A673 (cell line): ENCODE measurements at places on chromosomes 4 and X. TPM values are rescaled to one million over a fixed set of nuclear protein-coding genes. Genes with fewer than 3 reads are reported as not detected.

GRCh38 chrX:66046612-66047235 is 6.8 kb upstream of the VSIG4 start:
- no peak for DNase-seq
- no peaks in the 10 kb centered on the region for H3K4me1 ChIP-seq
- H3K4me3 ChIP-seq = no peak overlapping the region
- H3K27ac ChIP-seq = no peak overlapping the region
- H3K27me3 ChIP-seq = no peaks in the 10 kb centered on the region

- peaks cover 7% of the 10 kb centered on the region for H3K27me3 ChIP-seq
- no peak overlapping the region for H3K27ac ChIP-seq
- H3K36me3 ChIP-seq = no peaks in the 10 kb centered on the region
- no peaks in the 10 kb centered on the region for H3K4me1 ChIP-seq
- H3K4me3 ChIP-seq = no peak overlapping the region
- DNase-seq = no peak
Measured at GRCh38 chr4:53917729-53918128, 146.7 kb downstream of the CHIC2 start.

- H3K27ac ChIP-seq = no peak overlapping the region
- H3K27me3 ChIP-seq = no peaks in the 10 kb centered on the region
- H3K36me3 ChIP-seq = peaks cover 28% of the 10 kb centered on the region
- no peak overlapping the region for H3K4me3 ChIP-seq
Measured at GRCh38 chr4:108636246-108636645, 14.2 kb upstream of the OSTC start.

- H3K4me1 ChIP-seq = peaks cover 9% of the 10 kb centered on the region
- H3K27ac ChIP-seq = no peak overlapping the region
- H3K27me3 ChIP-seq = no peaks in the 10 kb centered on the region
- no peak overlapping the region for H3K4me3 ChIP-seq
- H3K36me3 ChIP-seq = no peaks in the 10 kb centered on the region
- DNase-seq = no peak
Measured at GRCh38 chr4:174089711-174090110, 193.8 kb downstream of the FBXO8 start.

The MAD2L1 gene
- total RNA-seq = 110 and 117 TPM in 2 replicates

- DNase-seq = no peak
- H3K4me3 ChIP-seq = no peak overlapping the region
- H3K36me3 ChIP-seq = no peaks in the 10 kb centered on the region
- no peak overlapping the region for H3K27ac ChIP-seq
- H3K4me1 ChIP-seq = no peaks in the 10 kb centered on the region
Measured at GRCh38 chr4:183081116-183081469, 18.0 kb upstream of the WWC2 start.

The TMEM144 gene
- total RNA-seq = 2.2 and 4.0 TPM in 2 replicates

The S100G gene
- total RNA-seq = not detected in 2 replicates
